Adrenal gland (tissue), 19 donors: ENCODE measurements at places on chromosomes 11 and 22. TPM values are rescaled to one million over a fixed set of nuclear protein-coding genes. Genes with fewer than 3 reads are reported as not detected.

Gene PICK1
- total RNA-seq = 44.9 TPM

Gene E2F8
- total RNA-seq = 0.46 TPM

Gene POLD4
- total RNA-seq = 101 TPM

DNA sequence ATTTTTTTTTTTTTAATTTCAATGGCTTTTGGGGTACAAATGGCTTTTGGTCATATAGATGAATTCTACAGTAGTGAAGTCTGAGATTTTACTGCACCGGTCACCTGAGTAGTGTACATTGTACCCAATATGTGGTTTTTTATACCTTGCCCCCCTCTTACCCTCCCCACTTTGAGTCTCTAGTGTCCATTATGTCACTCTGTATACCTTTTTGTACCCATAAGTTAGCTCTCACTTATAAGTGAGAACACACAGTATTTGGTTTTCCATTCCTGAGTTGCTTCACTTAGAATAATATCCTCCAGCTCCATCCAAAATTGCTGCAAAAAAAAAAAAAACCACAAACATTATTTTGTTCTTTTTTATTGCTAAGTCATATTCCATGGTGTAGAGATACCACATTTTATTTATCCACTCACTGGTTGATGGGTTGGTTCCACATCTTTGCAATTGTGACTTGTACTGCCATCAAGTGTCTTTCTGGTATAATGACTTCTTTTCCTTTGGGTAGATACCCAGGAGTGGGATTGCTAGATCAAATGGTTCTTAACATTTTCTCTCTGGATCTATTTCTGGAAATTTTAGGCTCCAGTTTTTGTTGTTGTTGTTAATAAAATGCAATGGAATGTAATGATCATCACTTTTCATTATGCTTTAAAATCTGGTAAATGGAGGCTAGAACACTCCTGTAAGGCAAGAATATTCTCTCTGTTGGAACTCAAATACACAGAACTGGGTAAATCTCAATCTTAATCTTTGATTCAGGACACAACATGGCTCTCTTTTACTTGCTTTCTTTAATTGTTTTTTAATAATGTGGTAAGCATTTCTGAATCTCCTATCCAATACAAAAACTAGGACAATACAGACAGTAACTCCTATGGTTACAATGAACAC lies 10.3 kb downstream of the NEAT1 start:
- no peak for DNase-seq

GRCh38 chr22:23744001-23744400 lies 6.9 kb downstream of the ZNF70 start:
- DNase-seq = no peak

- DNase-seq = no peak
These were observed 545.4 kb downstream of the TBC1D22A start for GRCh38 chr22:47307822-47308221.

GRCh38 chr11:69664901-69665300 lies 10.3 kb downstream of the LTO1 start:
- peak; percentile 5 for DNase-seq

DNA sequence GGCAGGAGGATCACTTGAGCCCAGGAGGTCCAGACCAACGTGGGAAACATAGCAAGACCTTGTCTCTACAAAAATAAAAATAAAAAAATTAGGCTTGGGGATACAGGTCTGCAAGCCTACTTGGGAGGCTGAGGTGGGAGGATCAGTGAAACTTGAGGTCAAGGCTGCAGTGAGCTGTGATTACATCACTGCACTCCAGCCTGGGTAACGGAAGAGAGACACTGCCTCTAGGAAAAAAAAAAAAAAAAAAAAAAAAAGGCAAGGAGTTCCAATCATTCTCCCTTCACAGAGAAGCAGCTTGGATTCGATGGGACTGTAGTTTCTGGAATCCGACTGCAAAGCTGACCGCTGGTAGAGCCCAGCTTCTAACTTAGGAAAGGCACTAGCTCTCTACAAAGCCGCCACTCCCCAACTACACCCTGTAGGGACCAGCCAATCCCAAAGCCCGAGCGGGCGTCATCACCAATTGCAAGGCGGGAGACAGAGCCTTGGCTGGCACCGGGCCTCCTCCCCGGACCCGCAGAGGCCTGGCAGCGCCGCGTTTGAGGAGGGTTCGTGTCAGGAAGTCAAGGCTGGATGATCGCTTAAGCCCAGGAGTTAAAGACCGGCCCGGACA lies 716 bp upstream of the DDB2 start:
- peak; percentile 97 for DNase-seq

GRCh38 chr11:45278714-45279113 lies 7.4 kb downstream of the SYT13 start:
- DNase-seq = no peak
